ENCODE measurements at places on chromosomes 4 and X.

DNA sequence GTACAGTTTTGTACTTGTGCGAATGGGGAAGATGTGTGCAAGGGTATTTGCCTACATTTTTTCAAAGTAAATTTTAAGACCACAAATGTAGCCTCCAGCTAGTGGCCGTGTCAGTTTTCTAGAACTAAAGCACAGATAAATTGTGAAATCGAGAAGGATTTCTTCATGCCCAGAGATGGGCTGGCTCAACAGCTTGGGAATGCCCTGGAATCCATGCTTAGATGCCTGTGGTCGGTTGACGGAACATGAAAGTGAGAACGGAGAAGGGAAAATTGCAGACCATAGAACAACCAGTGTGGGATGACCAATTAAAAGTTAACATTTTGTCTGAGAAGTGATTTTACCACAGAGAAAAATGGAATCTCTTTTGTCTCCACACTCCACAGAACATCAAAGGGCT is 73.2 kb upstream of the VCX2 start:
- no peak for DNase-seq

DNA sequence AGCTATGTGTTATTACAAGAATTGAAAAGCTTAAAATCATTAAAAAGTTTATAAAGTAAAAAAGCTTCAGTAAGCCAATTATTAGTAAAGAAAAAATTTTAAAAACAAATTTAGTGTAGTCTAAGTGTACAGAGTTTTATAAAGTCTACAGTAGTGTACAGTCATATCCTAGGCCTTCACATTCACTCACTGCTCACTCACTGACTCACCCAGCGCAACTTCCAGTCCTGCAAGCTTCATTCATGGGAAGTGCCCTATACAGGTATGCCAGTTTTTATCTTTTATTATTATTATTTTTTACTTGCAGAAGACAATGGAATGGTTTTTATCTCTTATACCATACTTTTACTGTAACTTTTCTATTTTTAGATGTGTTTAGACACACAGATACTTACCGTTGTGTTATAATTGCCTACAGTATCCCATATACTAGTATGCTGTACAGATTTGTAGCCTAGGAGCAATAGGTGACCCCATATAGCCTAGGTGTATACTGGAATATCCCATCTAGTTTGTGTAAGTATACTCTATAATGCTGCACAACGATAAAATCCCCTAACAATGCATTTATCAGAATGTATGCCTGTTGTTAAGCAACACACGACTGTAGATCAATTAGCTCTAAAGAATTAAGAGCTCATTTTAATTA is 230.7 kb downstream of the DCLK2 start:
- DNase-seq = no peak

- no peak for DNase-seq
Measured at GRCh38 chrX:821327-822107, 190.9 kb downstream of the SHOX start.

DNA sequence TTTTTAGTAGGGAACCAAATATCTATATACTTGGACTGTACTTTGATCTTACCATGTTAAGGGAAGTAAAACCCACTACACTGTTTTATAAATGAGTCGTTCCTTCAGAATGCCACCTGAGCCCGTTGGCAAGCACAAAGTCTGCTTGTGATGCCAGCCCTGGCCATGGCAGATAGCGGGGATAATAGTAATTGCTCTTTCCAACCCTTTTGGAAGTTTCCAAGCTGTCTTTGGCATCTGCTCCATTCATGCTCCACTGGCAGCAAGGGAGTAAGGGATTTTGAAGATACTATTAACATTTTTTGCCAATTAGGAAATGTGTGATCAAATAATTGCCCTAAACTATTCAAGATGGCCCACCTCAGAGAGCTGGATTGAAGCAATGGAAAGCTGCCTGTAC is 689.2 kb upstream of the SLIT2 start:
- DNase-seq = no peak

GRCh38 chr4:184641022-184641421 is 8.2 kb downstream of the CASP3 start:
- no peak for DNase-seq

- DNase-seq = no peak
Measured at GRCh38 chrX:136063340-136064079, 78.3 kb downstream of the SLC9A6 start.

GRCh38 chr4:132123870-132124623 is 1025.0 kb upstream of the PCDH10 start:
- DNase-seq = no peak

DNA sequence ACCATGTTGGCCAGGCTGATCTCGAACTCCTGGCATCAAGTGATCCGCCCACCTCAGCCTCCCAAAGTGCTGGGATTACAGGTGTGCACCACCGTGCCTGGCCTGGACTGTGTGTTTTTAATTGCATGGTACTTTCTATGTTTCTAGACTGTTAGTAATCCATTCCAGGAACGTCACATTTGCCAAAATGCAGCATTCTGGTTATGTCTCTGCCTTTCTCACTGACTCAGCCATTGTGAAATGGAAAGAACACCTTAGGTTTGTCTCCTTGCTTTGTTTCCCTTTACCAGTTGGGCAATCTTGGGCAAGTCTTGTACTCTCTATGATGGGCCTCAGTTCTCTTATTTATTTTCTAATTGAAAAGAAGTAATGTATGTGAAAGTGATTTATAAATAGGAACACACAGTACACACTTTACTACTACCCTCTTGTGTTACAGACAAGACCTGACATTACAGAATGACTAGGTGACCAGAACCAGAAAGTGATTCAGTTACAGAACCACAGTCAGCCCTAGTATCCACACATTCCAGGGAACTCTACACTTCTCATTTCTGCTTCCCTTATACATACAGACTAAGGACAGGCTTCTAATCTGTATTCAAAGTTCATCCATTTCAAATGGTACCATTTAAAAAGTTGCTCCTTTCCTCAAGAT is 187.1 kb downstream of the MGST2 start:
- no peak for DNase-seq

GRCh38 chr4:13296986-13297385 is 187.2 kb downstream of the RAB28 start:
- DNase-seq = no peak

- peak; percentile 5 for DNase-seq
Measured at GRCh38 chr4:186400676-186401075, 134.7 kb downstream of the F11 start.
